Cardiac septum (tissue), 1 donor: ENCODE measurements at places on chromosomes 4 and X. TPM values are rescaled to one million over a fixed set of nuclear protein-coding genes. Genes with fewer than 3 reads are reported as not detected.

DNA sequence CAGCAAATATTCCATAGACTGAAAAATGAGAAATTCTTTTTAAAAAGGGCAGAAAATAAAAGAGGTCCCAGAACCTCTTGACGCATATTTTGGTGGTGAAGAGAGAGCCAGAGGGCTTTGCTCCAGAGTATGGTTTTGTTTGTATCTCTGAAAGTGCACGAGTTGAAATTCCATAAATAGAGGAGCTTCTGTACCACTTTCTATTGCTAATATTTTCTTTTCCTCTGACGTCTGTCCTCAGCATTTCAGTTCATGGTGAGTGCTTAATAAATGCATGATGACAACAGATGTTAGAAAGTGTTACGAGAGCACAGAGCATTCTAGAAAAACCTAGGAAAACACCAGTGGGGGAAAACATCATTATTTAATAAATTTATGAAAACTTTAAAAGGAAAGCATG is 145.6 kb downstream of the AMELX start:
- no peak for DNase-seq

DNA sequence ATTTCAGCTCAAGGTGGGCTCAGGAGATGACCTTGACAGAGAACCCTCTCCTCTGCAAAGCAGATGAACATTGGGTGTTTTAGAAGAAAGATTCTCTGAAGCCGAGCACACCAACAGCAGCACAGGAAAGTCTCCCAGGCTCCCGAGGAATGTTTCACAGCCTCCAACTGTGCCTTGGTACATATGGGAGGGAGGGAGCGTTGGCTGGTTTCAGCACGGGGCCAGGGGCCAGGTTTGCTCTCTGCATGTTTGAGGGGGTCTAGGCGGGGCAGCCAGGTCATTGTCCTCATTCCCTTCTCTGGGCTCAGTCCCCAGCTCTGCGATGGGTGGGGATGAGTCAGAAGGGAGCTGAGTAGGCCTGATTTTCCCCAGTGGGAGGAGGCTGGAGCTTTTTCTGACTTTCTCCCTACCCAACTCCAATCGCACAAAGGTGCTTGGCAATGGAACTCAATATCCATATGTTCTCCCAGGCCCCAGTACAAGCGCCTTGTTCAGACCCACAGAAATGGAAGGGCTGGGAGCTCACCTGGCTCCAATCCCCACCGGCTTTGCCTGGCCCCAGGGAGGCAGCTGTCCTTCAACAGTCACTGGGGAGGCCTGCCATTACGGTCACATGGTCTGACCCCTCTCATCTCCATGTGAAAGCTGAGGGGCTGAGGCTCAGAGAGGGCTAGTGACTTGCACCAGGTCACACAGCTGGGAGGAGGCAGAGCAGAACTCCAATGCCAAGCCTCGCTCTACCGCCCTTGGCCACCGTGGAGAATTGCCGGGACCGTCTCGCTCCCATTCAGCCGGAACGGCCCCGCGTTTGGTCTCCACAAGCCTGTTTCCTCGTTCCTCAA is 108.4 kb upstream of the AFAP1 start:
- no peak for DNase-seq

DNA sequence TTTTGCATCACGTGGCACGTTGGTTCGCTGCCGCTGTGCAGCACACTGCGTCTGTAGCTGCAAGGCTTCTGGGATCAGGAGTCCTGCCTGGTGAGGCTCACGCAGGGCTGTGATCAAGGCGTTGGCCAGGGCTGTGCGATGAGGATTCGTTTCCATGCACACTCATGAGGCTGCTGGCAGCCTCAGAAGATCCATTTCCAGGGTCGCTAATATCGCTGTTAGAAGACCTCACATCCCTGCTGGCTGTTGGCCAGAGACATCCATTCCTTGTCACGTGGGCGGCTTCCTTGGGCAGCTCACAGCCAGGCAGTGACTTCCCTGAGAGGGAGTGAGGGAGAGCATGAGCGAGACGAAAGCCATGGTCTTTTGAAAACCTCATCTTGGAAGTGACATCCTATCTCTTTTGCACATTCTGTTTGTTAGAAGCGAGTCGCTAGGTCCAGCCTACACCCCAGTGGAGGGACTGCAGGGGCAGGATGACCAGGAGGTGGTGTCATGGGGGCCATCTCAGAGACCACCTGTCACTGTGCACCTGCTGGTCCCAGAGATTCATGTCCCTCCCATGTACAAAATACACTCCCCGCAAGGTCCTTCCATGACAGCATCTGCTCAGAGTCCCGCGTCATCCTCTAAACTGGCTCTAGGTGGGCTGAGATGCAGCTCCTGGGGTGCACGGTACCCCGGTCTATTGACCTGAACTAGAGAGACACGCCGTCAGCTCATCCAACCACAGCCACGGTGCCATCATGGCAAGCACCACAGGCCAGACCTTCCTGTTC is 12.2 kb downstream of the RGS12 start:
- peak; percentile 63 for DNase-seq

DNA sequence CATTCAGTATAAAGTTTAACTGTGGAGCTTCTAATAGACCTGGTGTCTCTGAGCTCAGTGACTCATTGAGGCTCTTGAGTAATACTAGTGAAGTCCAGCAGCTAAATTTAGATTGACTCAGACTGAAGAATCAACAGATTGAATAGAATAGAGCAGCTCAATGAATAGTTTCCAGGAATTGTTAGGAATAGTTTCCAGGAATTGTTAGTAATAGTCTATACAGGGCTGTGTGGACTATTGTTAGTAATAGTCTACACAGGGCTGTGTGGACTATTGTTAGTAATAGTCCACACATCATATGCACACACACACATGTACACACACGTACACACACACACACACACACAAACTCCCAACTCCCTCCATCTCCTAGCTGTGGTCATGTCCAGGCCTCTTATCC is 3.0 kb downstream of the GIMD1 start:
- no peak for DNase-seq

Gene TBC1D8B
- total RNA-seq = 2.5 TPM
